Left kidney (tissue), 8 donors: ENCODE measurements at places on chromosomes 6 and 20. TPM values are rescaled to one million over a fixed set of nuclear protein-coding genes. Genes with fewer than 3 reads are reported as not detected.

BPIFA2 gene
- not detected for polyA plus RNA-seq

ASF1A gene
- polyA plus RNA-seq = 41.0 TPM

DNA sequence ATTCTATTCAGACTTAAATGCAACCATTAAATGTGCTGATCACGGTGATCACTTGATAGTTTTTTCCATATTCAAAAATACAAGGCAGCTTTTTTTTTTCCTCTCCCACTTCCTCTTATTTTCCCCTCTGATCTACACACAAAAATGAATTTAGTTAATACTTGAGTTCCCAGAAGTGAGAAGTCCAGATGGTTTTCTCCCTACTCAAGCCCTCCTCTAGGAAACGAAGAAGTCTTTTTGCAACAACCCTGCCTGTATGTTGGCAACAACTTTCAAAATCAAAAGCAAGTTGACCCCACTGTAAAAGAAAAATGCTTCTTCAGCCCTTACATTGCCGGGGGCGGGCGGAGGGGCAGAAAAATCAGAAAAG lies 24.3 kb downstream of the ARHGAP18 start:
- no peak for DNase-seq

GRCh38 chr6:145547594-145548335 lies 187.6 kb downstream of the EPM2A start:
- no peak for DNase-seq

- DNase-seq = no peak
Measured at GRCh38 chr20:2273634-2274302, 22.0 kb upstream of the TGM3 start.

DNA sequence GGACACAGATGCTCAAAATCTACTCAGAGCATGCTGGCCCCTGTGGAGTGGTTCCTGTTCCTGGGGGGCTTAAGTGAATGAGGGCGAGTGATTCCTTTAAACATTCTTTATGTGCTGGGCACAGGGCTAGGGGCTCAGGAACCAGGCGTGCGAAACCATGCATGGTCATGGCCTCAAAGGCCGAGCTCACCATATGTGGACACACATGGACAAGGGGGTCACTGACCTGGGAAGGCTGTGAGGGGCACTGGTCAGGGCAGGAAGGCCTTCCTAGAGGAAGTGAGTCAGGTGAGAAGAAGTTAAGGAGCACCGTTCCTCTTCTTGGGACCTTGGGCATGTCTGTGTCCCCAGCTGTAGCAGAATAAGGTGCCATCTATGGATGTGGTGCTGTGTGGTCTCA lies 74.6 kb upstream of the BHLHE23 start:
- DNase-seq = no peak

DNA sequence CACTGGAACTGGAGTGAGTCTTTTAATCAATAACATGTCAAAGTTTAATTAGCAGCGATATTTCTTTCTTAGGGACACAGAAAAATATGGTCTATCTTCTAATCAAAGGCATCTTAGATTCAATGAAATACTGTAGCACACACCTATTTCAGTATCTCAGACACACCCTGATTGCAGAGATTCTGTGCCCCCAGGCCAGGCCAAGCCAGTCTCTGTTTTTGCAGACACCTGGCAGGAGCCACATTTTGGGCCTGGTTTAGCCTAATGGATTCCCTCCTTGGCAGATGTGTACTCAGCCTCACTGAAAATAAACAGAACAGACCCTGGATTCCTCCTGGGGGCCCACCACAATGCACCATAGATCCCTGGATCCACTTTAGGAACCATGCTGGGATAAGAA lies 74.8 kb downstream of the LRFN2 start:
- DNase-seq = no peak

HNF4A gene
- 57.9 TPM for polyA plus RNA-seq

- no peak for DNase-seq
Measured at GRCh38 chr20:37913567-37914366, 10.8 kb downstream of the VSTM2L start.

- DNase-seq = no peak
Measured at GRCh38 chr6:14550822-14551221, 433.2 kb downstream of the CD83 start.

- no peak for DNase-seq
Measured at GRCh38 chr20:57998276-57998675, 230.2 kb downstream of the ANKRD60 start.

DNA sequence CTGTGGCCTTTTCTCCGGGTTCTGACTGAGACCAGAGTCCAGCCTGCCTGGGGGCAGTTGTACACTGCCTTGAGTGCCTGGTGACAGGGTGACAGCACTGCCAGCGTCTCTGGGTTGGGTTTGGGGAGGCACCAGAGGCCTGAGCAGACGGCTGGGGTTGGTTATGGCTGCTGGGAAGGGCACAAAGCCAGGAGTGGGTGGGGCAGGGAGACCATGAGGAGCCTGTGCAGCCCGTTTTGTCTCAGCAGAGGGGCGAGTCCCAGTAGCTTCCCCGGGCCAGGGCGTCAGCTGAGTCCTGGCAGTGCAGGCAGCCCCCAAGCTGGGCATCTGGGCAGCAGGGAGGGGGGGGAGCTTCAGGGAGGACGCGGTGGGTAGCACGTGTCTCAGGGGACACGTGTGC lies 15.3 kb upstream of the SULF2 start:
- no peak for DNase-seq

DNA sequence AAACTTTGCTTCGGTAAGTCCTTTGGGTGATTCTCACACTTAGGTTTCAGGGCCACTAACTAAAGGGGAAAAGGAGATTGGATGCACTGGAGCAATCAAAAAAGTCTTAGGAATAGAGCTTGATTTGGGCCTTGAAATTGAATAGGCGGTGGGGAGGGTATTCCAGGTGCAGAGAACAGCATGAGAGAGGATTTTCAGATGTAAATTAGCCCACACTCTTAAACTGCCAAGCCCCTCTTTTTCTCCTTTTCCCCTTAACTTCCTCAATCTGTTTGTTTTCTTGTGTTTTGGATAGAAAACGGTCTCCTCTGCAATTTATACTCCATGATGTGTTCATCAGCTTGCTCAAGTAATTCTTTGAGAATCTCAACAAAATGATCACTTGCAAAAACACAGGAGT lies 62.1 kb upstream of the RIPOR2 start:
- DNase-seq = no peak

- no peak for DNase-seq
Measured at GRCh38 chr20:32632461-32633354, 41.0 kb downstream of the C20orf203 start.

MUC22 gene
- not detected for polyA plus RNA-seq

GRCh38 chr6:143528164-143528811 lies 16.8 kb upstream of the FUCA2 start:
- DNase-seq = no peak

- no peak for DNase-seq
Measured at GRCh38 chr6:69378326-69378725, 418.5 kb downstream of the LMBRD1 start.

DNA sequence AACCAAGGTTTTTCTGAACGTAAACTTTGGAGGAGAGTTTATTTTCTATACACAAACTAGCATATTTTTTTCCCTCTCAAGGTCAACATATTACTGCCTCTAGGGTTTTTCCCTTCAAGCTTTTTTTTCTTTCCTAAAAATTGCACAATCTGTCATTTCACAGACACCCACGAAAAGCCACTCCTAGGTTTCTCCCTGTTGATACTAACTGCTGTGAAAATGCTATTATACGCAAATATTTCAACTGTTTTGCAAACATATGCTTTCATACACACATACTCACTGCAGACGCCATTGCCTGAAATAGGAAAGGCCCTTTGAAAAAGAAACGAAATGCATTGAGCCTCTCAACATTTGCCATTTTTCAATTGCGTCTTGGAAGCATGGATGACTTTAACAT lies 333.0 kb downstream of the CD83 start:
- DNase-seq = no peak

GRCh38 chr6:32761548-32761947 lies 1.8 kb downstream of the HLA-DQB2 start:
- DNase-seq = no peak

DNA sequence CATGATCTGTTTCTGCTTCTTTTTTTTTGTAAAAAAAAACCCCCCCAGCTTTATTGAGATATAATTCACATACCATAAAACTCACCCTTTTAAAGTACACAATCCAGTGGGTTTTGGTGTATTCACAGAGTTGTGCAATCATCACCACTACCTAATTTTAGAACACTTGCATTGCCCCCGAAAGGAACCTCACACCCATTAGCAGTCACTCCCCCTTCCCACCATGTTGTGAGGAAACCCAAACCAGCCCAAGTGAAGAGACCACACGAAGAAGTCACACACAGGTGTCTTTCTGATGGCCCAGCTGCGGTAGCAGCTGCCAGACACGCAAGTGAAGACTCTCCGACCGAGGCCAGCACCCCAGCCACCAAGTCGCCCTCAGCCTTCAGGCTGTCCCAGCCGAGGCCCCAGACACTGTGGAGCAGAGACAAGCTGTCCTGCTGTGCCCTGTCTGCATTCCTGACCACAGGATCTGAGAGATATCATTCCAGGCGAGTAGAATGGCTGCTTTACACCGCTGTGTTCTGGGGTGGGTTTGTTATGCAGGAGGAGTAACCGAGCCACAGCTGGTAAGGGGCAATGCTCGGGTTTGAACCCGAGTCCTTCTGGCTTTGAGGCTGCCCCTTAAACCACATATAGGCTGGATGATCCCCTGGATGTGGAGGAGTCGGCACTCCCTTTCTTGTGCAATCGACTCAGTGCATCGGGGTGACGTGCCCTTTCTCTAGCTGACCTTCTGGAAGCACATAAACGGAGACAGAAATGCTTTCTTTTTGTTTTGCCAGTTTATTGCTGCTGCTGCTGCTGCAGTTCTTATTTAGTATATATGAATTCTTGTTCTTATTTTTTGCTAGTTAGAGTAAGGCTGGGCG lies 59.1 kb upstream of the PTPN1 start:
- no peak for DNase-seq

SCP2D1 gene
- polyA plus RNA-seq = not detected

DNA sequence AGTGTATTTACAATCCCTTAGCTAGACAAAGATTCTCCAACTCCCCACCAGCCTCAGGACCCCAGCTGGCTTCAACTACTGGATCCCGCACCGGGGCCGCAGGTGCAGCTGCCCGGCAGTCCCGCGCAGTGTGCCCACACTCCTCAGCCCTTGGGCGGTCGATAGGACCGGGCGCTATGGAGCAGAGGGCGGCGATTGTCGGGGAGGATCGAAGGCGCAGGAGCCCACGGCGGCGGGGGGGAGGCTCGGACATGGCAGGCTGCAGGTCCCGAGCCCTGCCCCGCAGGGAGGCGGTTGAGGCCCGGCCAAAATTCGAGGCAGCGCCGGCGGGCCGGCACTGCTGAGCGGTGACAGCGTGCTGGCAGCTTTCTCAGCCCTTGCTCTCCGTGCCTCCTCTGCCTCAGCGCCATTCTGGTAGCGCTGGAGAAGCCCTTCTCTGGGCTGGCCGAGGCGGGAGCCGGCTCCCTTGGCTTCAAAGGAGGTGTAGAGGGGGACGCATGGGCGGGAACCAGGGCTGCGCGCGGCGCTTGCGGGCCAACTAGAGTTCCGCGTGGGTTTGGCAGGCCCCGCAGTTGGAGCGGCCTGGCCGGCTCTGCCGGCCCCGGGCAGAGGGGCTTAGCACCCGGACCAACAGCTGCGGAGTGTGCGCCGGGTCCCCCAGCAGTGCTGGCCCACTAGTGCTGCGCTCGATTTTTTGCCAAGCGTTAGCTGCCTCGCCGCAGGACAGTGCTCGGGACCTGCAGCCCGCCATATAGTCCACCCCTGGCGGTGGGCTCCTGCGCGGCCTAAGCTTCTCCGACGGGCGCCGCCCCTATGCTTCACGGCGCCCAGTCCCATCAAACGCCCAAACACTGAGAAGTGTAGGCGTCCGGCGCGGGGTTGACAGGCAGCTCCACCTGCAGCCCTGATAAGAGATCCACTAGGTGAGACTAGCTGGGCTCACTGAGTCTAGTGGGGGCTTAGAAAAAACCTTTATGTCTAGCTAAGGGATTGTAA lies 32.4 kb upstream of the KIF13A start:
- DNase-seq = no peak

DNA sequence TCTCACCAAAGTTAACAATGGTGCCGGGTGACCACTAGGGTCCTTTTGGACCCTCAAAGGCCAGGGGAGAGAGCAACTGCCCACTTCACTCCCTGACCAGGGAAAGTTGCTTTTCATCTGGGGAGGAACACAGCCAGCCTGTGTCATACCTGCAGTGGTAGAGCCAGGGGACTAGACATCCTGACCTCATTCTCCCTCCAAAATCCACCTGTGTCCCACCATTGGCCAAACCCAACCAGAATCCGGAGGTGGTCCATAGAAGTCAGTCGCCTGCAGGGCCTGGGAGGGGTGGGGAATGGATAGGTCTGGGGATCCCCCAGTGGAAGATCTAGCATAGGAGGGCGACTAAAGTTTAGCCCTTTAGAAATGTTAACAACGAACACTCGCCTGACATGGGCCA lies 12.8 kb downstream of the PFDN4 start:
- DNase-seq = no peak

PPIL6 gene
- polyA plus RNA-seq = 21.5 TPM

- no peak for DNase-seq
Measured at GRCh38 chr6:27148404-27148795, 99.1 kb upstream of the PRSS16 start.

DNA sequence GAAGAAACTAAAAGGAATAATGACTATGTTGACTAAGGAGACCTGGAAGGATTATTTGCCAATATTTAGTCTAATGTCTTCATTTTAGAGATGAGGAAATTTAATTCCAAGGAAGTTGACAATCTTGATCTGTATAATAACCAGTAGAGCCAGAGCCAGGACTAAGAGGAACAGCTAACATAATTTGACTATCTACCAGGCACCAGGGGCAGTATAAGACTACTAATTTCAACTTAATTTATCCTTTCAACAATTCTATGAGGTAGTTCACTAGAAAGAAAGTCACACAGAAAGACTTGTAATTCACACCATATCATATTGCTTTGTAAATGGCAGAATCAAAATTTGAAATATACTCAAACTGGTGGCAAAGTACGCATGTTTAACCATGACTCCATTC lies 273.0 kb upstream of the STXBP5 start:
- DNase-seq = no peak

DNA sequence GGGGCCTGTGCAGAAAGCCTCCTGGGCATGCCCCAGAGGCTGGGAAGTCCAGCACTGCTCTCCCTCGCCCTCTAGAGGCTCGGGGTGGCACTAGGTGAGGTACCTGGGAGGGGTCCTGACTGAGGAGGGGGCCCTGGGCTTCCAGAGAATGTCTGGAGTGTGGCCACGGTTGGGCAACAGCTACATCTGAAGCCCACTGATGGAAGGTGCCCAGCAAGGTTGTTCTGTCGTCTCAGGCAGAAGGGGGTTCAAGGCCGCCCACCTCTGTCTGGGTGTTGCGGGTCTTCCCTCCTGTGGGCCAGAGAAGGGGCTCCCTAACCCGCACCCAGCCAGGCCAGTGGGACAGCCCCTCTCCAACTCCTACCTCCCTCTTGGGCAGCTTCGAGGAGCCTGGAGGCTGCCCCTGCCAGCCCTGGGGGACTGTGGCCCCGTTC lies 11.4 kb upstream of the VEGFA start:
- DNase-seq = no peak

DNA sequence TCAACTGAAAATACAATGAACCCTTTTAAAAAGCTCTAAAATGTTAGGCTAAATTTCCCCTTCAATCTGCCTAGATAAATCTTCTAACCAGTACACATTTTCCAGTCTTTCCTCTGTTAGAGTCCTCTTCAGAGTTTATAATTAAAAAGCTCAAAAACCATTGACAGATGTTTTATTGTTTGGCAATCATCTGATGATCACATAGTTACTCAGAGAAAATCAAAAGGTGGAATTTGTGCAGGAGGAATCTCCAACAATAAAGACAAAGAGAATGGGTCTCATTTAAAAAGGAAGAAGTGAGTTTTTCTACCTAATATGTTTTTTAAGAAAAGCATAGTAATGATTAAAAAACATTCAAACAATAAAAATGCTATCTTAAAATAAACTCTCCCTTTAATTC lies 3.1 kb downstream of the TRAPPC3L start:
- DNase-seq = no peak

GRCh38 chr6:20891161-20891560 lies 356.9 kb downstream of the CDKAL1 start:
- DNase-seq = no peak
